ENCODE measurements at places on chromosomes 7 and 10.

GRCh38 chr7:99254390-99254789 is 18.2 kb upstream of the MYH16 start:
- no peak for DNase-seq

DNA sequence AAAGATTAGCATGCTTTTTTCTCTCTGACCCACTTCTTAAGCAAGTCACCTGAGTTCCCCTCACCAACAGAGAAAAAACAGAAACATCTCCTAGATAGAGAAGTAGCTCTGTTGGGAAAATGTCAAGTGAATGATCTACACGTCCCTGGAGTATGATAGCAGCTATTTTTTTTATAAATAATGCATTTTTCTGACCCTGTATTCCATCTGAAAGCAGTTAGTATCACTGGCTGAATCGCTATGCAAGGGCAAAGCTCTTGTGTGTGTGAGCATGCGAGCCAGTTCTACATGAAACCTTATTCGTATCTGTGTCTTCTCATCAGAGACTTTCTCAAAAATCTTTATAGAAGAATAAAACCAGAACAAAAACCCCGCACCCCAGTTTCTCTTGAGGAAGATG is 8.2 kb downstream of the ANKMY2 start:
- no peak for DNase-seq

DNA sequence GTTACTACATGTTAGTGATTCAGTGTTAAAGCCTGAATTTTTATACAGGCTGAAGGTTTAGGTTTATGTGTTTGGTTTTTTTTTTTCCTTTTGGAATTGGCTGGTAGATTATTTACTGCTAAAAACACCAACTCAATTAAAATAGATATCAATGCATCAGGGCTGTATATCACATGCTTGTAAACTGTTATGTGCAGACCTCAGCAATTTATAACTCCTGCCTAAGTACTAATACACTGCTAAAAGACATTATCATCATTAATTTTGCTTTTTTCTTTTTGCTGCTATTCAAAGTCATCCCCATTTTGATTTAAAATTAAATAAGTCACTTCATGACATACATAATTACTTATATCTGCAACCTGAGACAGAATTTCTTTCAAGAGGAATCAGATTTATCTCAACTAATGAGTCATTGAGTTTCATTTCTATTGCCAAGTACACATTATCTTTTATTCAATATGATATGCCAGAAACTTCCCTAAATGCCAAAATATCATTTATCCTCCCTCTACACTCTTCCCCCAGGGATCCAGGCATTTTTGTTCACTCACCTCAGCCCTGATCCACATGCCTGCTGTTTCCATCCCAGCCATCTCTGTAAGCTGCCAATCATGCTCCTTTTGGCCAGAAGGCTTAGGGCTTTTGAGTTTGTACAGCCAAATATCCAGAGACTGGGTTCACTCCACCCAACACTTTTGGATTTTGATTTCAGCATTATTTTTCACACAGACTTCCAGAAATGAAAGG is 98.5 kb downstream of the POLR1F start:
- DNase-seq = no peak

- no peak for DNase-seq
Measured at GRCh38 chr10:83580373-83581012, 558.8 kb upstream of the GHITM start.
